Umbilical cord (tissue), 2 donors: ENCODE measurements at places on chromosomes 6 and 20. TPM values are rescaled to one million over a fixed set of nuclear protein-coding genes. Genes with fewer than 3 reads are reported as not detected.

Gene HCK
- total RNA-seq = 6.0 TPM

DNA sequence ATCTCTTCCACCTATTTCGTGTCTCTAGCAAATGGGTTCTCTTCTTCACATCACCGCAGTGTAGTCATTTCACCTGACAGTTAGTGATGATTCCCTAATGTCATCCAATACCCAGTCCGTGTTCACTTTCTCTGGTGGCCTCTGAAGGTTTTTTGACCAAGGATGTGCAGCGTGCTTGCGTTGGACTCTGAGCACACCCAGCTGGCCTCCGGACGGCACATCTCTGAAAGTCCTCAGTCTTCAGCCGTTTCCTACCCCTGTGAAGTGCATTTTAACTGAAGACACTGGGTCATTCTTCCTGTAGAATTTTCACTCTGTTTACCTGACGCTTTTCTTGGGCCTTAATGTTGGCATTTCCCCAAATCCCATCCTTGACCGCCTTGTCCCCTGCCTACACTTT is 98.7 kb downstream of the ERMARD start:
- no peak for DNase-seq

DNA sequence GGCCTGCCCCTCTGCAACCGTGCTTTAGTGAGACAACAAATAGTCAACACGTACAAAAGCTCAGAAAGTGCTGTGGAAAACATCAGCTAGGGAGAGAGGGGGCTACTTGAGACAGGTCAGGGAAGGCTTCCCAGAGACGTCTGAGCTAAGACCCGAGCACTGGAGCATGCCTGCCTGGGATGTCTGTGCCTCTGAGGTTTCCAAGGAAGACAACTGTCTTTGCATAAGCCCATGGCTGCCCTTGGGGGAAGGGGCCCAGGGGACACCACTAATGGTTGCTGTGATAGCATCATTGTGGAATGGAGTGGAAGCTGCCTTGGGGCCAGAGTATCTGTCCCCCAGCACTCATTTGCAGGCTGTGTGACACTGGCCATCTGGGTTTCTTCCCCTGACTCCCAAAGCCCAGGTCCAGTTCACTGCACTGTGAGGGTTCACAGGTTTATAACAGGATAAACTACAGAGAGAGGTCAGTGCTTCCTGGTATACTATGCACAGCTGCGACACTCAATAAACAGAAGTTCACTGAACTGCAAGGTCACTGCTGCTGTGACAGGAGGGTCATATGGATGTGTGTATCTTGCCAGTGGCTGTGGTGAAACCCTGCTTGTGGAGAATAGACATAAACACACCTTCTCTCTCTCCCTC is 1.5 kb upstream of the ARFGEF2 start:
- DNase-seq = no peak

GRCh38 chr20:12788632-12789299 is 220.0 kb upstream of the SPTLC3 start:
- peak; percentile 69 for DNase-seq

DNA sequence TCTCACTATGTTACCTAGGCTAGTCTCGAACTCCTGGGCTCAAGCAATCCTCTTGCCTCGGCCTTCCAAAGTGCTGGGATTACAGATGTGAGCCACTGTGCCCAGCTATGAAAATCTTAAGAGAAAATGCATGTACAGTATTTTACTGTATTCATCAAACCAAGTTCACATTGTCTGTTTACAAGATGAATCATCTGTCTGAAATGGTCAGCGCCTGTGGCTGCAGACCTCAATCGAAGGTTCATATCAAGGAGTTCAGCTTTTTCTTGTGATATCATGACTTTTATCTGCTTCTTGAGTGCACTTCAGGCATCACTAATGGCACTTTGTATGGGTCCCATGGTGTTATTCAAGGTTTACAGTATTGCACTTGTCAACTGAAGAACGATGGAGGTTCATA is 155.1 kb downstream of the SLC16A10 start:
- DNase-seq = no peak
